ENCODE measurements at places on chromosomes 2 and 18.

DNA sequence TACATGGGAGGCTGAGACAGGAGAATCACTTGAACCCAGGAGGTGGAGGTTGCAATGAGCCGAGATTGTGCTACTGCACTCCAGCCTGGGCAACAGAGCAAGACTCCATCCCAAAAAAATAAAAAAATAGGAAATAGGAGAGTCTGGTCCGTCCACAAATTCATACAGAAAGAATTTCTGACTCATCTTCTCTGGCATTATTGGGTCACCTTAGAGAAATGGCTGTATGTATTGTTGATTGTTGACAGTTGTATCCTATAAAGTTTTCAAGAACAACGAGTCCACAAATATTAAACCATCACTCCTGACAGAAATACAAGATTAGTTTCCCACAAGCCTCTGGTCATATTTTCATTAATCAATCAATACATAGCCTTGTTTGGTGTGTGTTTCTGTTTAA lies 20.4 kb downstream of the RBM43 start:
- no peak for DNase-seq

DNA sequence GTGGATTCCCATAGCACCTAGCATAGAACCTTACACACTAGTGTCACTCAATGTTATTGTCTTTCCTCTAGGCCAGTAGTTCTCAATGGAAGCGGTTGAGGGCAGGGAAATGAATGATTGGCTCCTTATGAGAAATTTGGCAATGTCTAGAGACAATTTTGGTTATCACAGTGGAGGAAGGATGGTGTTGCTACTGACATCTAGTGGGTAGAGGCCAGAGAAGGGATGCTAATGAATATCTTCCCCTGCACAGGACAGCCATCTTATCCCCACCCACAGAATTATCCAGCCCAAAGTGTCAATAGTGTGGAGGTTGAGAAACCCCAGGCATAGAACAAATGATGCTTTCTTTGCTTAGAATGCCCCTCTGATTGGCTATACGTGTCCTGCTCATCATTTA lies 15.8 kb downstream of the C18orf63 start:
- no peak for DNase-seq

DNA sequence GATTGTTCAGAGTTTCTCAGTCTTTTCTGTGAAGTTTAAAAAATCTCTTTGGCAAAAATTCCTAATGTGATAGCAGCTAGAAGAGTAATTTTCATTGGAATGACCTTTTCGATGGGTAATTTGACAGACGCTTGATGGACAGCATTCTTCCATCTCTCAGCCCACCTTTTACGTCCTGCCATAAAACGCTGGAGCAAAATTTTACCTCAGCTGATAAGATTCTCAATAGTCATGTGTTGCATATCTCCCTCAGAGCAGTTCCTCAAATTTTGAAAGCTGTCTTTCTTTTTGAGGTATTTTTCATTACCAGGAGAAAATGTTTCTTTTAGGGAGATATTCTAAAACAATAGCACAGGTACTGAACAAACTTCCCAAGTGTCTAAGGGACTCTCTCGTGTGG lies 441.4 kb downstream of the PARD3B start:
- DNase-seq: no peak

DNA sequence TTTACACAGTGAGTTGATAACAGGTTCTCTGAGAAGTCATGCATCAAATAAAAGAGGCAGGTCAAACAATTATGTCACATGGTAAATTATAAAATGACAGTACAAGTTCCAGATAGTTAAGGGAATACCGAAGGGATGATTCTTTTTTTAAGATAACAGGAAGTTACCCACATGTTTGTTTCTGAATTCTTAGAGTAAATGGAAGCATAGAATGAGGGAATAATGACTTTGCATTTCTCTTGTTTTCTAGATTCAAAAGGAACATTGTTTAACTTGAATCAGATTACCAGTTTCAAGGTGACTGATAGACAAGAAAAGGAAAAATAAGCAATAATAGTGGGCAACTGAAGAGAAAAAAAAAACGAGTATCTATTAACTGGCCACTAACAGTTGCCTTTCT lies 124.5 kb downstream of the MIB1 start:
- no peak for DNase-seq

GRCh38 chr2:225598897-225599296 lies 199.4 kb downstream of the NYAP2 start:
- no peak for DNase-seq

- DNase-seq: no peak
These were observed 43.5 kb downstream of the MFSD6 start for GRCh38 chr2:190451561-190452176.

- no peak for DNase-seq
These were observed 154.3 kb upstream of the DOCK10 start for GRCh38 chr2:225196579-225196978.

GRCh38 chr2:164784376-164784775 lies 57.2 kb downstream of the COBLL1 start:
- DNase-seq: no peak

- DNase-seq: no peak
These were observed 265.2 kb upstream of the APCDD1 start for GRCh38 chr18:10188971-10189810.

DNA sequence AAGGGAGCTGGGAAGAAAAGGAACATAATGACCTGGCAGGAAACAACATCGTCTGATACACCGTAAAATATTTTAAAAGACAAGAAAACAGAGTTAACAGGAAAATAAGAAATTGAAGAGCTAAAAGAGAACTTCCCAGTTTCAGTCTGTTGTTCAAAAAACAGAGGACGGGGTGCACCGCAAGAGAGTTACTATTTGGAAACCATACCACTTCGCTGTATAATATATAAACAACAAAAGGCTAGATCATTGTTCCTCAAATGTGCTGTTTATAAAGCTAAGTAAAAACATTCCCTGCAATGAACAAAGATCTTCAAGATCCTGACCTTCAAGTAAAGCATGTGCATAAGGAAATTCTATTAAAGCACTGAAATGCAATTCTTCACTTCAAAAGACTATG lies 2.1 kb downstream of the PPP3R1 start:
- no peak for DNase-seq

GRCh38 chr2:20609349-20609994 lies 41.4 kb downstream of the HS1BP3 start:
- no peak for DNase-seq

GRCh38 chr18:37306432-37306831 lies 259.2 kb downstream of the CELF4 start:
- no peak for DNase-seq

GRCh38 chr2:237060534-237061312 lies 25.0 kb upstream of the COPS8 start:
- peak; percentile 51 for DNase-seq

DNA sequence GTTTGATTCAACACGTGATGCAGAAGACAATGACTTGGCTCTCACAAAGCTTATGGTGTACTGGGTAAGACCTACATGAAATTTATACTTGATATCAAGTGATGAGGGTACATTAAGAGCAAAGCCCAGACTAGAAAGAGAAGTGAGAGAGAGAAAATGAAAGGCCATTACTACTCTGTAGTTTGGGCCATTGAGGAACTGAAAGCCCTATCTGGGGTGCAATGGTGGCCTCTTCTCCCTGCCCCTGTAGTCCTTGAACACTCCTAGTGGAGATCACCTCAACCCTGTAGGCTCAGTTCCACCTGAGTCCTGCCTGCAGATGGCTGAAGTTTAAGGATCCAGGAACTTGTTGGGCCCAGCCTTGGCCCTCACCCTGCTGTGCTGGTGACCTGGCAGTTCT lies 569.8 kb upstream of the MEX3C start:
- no peak for DNase-seq

DNA sequence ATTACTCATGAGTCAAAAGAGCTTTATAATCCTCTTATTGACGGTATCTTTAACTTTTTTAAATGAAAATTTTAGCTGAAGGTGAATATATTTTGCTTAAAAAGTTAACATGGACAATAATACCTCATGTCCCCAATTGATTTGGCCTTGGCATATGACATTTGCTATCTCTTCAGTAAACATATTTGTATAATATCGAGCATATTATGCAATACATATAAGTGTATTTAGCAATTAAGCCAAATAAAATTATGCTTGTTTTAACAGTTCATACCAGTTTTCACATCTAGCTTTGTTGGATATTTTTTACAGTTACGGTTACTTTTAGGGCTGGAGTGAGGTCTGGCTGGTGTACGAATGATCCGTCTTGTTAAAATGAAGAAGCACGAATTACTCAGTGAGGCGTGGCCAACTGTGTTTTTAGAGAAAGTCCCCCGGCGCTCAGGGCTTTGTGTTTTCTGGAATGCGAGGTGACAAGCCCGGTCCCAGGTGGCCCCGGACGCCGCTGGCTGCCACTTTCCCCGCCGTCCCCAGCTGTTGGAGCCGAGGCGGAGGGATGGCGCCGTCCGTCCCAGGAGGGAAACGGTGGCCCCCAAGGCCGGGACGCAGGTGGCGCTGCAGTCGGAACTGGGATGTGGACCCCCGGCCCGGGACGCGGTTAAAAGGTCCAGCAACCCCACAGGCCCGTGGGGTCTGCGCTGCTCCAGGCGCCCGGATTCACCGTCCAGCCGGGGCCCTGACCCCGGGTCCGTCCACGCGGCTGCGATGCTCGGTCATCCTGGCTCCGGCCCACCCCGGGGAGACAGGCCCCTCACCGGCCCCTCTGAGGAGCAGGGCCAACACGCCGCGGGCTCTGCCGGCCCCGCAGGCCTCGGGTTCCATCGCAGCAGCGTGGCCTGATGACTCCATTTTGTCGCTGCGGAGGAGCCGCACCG lies 41.3 kb downstream of the TMEM18 start:
- no peak for DNase-seq

DNA sequence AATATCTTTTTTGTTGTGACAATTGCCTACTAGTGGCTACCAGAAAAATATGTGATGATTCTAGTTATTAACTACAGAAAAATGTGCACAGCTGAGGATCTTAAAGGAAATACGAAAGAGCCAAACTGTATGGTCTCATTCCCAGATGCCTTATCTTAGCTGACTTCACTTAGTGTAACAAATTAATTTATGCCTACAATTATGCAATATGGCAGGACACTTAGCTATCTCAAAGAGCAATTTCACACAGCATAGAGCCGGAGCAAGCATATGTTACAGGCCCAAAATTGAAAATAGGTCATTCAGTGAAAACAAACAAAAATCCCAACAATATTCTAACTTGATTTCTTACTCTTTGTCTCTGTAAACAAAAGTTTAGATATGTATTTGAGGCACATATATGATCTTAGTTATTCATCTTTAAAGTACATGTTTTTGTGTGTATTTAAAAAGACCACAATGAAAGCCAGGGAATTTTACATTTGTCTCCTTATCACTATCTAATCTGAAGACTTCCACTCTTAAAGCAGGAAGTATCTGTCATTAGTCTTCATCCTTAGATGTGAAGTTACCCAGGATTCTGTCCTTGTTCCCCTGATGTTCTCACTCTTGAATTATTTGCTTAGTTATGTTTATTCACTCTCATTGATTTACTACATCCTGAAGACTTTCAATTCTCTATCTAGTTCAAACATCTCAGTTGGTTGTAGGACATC lies 1579.0 kb upstream of the NXPH2 start:
- no peak for DNase-seq

GRCh38 chr2:238140721-238141540 lies 2.5 kb downstream of the KLHL30 start:
- no peak for DNase-seq

DNA sequence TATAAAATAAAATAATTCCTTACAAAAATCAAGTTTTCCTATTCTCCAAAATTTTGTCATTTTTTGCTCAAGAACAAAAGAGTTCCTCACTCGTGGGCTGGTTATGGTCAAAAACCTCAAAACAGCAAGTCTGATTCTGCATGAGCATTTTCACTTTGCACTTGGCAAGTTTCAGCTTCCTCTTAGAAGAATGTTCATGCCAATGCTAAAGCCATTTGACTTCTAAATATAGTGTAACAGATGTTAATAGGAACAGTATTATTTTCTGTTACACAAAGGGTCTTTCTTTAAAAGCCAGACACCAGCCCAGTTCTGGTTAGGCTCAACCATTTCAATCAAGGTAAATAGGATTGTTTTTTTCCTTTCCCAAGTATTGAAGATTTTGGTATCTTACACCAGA lies 261.3 kb upstream of the CCDC68 start:
- DNase-seq: no peak

DNA sequence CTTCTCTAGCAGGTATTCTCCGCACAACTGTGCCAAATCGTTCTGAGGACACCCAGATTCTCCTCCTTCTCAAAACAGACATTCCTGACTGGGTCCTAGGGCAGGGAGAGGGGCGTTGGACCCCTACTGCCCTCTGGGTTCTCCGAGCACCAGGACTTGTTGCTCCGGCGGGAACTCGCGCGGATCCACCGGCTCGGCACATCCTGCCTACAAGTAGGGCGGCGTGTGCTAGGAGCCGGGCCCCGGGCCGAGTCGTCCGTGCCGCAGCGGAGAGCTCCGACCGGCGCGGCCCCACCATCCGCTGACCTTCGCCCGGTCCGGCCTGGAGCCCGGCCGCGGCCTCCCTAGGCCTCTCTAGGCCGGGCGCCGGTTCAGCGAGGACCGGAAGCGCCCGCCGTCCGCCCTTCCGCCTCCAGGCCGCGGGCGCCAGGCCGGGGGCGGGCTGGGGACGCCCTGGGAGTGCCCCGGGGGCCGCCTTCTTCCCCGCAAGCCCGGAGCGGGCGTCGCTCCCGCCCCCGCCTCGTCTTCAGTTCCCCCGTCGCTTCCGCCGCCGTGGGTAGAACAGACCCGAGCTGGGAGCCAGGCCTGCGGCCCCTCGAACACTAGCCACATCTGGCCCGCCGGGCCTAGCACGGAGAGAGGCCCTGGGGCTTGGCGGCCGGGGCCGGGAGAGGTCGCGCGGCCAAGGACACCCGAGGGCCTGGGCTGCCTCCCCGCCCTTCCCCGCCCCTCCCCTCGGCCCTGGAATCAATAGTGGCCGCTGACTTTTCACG lies 7.6 kb upstream of the ONECUT2 start:
- no peak for DNase-seq

DNA sequence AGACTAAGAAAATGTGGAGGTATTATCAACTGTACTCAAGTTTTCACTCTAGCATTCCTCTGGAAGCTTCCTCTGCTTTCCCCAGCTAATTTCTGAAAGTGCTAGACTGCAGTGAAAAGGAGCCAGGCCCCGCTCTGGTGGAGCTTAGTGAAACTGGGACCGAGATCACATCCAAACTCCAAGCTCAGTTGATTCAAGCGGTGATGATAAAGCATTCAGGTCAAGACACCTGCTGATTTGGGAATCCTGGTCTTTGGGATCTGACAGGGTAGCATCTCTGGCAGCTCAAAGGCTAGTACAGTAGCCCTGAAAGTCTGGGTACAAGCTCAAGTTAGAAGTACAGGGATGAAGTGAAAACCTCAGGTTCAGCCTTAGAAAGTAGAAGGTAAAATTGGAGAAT lies 120.2 kb upstream of the CRIM1 start:
- no peak for DNase-seq
